ENCODE measurements at places on chromosomes 7 and 10. TPM values are rescaled to one million over a fixed set of nuclear protein-coding genes. Genes with fewer than 3 reads are reported as not detected.

Gene AGR3
- total RNA-seq: not detected

Gene CLDN3
- not detected for total RNA-seq

Gene GJC3
- total RNA-seq: not detected

Gene HABP2
- total RNA-seq: not detected

DNA sequence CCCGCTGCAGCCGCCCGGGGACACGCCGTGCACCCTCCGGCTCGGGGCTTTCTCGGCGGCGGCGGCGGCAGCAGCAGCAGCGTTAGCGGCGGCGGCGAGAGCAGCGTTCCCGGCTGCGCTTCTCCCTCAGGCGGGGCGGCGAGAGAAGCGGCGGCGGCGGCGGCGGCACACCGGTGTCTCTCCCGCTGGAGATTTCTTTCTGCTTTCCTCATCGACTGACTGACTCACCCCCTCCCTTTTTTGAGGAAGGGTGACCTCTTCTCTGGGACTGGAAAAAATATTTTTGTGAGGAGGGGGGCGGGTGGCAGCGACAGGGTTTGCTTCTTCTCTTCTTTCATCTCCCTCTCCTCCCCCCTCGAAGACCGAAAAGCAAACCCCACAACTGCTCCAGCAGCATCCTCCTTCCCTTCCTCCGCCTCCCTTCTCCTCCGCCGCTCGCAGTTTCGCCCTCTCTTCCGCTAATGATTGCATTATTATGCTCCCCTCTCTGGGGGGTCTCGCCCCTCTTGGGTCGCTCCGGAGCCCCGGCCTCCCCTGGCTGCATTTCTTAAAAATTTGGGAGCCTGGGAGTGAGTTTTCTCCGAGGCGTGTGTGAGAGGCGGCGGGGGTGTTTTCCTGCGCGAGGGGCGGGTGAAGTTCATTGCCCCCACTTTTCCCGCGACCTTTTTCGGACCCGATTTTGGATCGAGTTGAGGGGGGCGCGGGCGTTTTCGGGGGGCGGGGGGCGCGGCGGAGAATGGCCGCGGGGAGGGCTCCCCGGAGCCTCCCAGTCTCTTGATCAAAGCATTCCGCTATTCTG lies 411 bp downstream of the AUTS2 start:
- no peak for DNase-seq

DNA sequence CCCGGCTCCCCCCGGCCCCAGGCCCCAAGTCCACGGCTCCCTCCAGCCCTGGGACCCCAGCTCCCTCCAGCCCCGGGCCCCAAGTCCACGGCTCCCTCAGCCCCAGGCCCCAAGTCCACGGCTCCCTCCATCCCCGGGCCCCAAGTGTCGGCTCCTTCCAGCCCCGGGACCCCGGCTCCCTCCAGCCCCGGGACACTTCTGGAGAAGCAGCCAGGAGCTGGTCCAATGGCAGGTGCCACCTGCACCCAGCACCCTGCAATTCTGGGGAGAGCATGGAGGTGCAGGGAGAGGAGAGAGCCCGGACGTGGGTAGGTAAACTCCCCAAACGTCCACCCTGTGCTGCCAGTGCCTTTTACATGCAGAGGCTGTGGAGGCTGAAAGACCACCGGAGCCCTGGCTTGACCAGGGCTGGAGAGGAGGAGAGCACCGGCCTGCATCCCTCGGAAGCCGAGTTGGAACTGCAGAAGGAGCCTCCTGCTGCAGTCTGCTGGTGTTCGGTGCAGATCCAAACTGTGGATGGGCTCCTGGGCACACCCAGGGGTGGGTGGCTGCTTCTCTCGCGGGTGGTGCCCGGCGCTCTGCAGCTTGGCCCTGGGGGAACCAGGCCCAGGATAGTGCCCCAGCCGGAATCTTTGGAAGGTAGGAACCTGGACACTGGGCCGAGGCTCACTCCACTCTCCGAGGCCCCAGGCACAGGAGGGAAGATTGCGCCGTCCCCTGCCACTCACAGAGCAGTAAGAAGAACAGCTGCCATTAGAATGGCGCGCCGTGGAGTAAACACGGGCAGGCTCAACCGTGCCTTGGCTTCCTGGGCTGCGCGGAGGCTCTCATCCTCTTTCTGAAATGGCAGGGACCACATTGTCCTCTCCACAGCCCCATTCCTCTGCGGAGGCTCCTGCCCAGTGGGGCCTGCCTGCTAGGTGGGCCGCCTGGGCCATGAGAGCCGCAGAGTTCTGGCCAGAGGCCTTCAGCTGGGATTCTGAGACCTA lies 14.7 kb downstream of the SHH start:
- DNase-seq: no peak

DNA sequence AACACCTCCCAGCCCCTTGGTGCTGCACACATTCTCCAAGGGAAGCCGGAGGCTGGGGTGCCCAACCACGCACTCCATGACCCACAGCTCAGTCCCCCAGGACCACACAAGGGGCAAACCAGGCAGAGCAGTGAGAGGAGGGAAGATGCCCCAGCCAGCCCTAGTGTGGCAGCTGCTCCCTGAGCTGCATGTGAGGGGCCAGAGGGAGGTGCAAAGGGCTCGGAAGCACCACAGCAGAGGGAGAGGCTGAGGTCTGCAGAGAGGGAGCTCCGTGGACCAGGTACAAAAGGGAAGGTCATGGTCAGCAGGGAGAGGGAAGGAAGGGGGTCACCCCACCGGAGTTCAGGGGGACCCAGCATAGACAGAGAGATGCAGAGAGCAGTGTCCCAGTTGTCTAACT lies 1.5 kb upstream of the CALML5 start:
- DNase-seq: no peak

- no peak for DNase-seq
Observed at GRCh38 chr10:91743465-91743864, 54.8 kb upstream of the TNKS2 start.

DNA sequence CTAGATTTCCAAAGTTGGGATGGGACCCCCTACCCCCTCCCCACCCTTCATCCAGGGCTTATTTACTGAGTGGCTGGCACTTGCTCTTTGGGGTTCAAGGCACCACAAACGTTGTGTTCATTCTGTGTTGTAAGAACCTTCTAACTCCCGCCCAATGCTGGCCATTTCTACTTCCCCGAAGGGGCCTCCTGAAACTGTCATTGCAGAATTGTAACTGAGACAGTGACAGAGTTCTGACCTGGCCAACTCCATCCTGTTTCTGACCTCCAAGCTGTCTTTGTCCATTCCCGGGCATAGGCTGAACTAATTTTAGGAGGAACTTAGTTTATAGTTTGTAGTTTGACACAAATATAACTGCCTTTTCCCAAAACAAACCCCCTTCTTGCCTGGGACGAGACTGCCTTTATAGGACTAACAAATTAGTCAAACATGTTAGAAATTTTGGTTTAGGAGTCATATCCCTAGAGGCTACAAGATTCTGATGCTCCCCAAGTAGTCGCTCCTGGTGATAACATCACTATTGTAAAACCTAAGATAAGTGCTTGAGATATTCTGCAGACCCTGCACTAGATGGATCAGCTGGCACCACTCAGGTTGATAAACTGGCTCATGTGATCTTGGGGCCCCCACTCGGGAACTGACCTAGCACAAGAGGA lies 34.8 kb upstream of the ZMIZ2 start:
- peak; percentile 22 for DNase-seq

DNA sequence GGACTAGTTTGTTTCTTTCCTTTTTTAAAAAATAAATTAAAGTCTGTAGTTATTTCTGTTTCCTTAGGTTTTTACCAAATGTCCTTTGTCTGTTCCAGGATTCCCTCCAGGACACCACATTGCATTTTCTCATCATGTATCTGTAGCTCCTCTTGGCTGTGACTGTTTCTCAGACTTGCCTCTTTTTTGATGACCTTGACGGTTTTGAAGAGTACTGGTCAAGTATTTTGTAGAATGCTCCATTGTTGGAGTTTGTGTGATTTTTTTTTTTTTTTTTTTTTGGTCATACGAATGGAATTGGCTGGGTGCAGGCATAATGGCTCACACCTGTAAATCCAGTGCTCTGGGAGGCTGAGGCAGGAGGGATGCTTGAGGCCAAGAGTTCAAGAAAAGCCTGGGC lies 127.1 kb upstream of the BMPER start:
- DNase-seq: no peak

DNA sequence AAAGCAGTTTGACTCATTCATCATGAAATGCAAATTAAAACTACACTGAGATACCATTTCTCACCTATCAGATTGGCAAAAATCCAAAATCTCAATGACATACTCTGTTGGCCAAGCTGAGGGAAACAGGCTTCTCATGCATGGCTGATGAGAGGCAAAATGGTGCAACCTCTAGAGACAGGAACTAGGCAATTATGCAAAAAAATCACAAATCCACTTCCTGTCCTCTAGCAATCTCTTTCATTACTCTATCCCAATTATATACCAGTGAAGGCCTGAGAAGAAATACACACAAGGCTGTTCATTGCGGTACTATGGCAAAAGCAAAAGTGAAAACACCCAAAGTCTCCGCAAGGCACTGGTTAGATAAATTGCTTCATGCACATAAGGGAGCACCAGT lies 25.9 kb upstream of the PTPRN2 start:
- no peak for DNase-seq

GRCh38 chr7:117171106-117171505 lies 151.8 kb downstream of the WNT2 start:
- DNase-seq: no peak

GRCh38 chr10:5282137-5282536 lies 82.6 kb upstream of the UCN3 start:
- no peak for DNase-seq

- no peak for DNase-seq
Observed at GRCh38 chr7:99623091-99623693, 6.4 kb downstream of the ZSCAN25 start.

GRCh38 chr10:74439213-74439612 lies 288.2 kb downstream of the ADK start:
- DNase-seq: peak; percentile 76
